Cerebellum (tissue), 4 donors: ENCODE measurements at places on chromosomes 5 and 9. TPM values are rescaled to one million over a fixed set of nuclear protein-coding genes. Genes with fewer than 3 reads are reported as not detected.

Gene PRDM9
- not detected for total RNA-seq

- DNase-seq = peak; percentile 30
Measured at GRCh38 chr5:138610415-138610917, 35.3 kb upstream of the HSPA9 start.

Gene HSDL2
- 25.7 TPM for total RNA-seq

DNA sequence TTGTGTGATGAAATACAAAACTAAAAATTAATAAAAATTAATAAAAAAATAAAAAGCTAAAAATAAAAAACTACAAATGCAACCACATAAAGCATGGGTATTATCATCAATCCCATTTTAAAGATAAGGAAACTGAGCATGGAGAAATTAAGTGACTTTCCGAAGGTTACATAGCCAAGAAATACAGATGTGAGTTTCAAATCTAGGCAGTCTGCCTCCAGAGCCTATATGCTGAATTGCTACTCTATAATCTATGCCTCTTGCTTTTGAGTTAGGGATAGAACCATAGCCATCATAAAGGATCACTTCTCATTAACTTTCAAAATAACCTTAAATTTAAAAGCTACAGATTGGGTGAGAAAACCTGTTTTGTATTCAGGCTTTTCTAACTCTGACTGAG, 18.8 kb upstream of the ERAP2 start:
- DNase-seq = no peak

Gene PGM5
- 16.2 TPM for total RNA-seq

Gene GMCL2
- total RNA-seq = not detected

Gene STKLD1
- 2.0 TPM for total RNA-seq

GRCh38 chr5:39201160-39201780, 18.1 kb downstream of the FYB1 start:
- no peak for DNase-seq

Gene SHC3
- total RNA-seq = 28.3 TPM

- peak; percentile 6 for DNase-seq
Measured at GRCh38 chr5:143968071-143968878, 156.3 kb downstream of the HMHB1 start.

Gene SPACA9
- total RNA-seq = 3.1 TPM

Gene MLANA
- not detected for total RNA-seq

- no peak for DNase-seq
Measured at GRCh38 chr9:717722-718121, 123.8 kb upstream of the DMRT1 start.

Gene NUP155
- 64.5 TPM for total RNA-seq

Gene GARNL3
- 87.7 TPM for total RNA-seq

DNA sequence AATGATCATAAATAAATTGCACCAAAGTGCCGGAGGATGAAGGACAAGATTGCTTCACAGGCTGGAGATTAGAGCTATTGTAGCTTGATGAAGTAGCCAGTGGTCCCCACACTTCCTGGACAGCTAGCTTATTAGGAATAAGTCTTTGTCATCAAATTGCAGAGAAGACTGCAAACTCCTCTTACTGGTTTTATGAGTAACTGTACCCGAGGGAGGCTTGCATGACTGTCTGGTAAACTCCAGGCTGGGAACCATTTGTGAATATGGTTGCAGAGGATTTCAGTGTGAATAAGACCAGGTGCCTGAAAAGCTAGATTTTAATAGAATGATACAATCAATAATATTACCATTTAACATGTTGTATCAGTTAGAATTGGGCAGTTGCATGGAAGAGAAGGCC, 36.5 kb upstream of the SEMA5A start:
- DNase-seq = no peak

Gene ASTN2
- total RNA-seq = 36.7 TPM

DNA sequence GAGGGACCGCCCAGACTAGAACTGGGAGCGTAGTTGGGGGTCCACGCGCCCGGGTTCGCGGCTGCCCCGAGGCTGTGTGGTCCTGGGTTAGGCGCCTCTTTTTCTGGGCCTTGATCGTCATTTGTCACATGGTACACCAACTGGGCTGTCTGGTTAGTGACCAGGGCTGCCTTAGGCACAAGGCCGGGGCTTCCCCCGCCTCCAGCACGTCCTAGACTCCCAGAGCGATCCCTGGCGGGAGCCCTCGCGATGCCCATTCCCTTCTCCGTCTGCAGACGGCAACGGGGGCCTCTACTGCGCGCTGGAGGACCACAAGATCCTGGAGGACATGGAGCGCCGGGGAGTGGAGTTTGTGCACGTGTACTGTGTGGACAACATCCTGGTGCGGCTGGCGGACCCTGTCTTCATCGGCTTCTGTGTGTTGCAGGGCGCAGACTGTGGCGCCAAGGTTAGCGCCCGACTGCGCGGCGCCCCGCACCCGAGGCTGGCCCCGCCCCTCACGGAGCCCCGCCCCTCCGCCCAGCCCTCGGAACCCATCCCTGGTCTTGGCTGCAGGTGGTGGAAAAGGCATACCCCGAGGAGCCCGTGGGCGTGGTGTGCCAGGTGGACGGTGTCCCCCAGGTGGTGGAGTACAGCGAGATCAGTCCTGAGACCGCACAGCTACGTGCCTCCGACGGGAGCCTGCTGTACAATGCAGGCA, 1.5 kb downstream of the UAP1L1 start:
- DNase-seq = no peak

- DNase-seq = peak; percentile 6
Measured at GRCh38 chr5:94361161-94361560, 257.2 kb downstream of the KIAA0825 start.

GRCh38 chr5:56078278-56079156, 83.8 kb upstream of the IL6ST start:
- DNase-seq = no peak

DNA sequence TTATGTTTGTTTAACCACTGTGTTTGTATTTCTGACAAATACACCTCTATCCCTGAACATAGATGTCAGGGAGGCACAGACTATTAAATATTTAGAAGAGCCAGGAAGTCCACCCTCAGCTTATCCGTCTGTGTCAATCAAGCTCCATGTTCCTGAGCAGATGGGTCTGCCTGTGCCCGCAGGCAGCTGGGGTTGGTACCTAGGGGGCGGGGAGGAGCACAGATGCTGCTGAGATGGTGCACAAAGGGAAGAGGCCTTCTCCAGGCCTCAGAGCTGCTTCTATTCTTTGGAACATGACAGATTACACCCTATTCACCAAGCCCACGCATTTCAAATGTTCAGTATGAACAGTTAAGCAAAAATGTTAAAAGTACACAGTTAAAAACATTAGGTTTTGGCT, 142.1 kb downstream of the EPB41L4A start:
- no peak for DNase-seq

DNA sequence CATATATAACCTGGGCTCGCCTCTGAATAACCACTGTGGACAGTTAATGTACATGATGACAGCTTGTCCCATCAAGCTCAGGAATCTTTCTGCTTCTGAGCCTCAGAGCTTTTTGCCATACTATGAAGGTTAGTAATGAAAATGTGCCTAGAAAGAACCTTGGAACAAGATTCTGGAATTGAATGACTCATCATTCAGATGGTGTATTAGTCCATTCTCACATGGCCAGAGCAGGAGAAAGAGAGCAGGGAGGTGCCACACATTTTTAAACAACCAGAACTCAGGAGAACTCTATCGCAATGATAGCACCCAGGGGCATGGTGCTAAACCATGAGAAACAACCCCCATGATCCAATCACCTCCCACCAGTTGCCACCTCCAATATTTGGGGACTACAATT, 542.1 kb downstream of the PRR16 start:
- DNase-seq = no peak
